Renal pelvis (tissue), 12 donors: ENCODE measurements at places on chromosomes 5 and 9. TPM values are rescaled to one million over a fixed set of nuclear protein-coding genes. Genes with fewer than 3 reads are reported as not detected.

- DNase-seq = no peak
These were observed 12.2 kb downstream of the ABCA1 start for GRCh38 chr9:104915753-104916152.

DNA sequence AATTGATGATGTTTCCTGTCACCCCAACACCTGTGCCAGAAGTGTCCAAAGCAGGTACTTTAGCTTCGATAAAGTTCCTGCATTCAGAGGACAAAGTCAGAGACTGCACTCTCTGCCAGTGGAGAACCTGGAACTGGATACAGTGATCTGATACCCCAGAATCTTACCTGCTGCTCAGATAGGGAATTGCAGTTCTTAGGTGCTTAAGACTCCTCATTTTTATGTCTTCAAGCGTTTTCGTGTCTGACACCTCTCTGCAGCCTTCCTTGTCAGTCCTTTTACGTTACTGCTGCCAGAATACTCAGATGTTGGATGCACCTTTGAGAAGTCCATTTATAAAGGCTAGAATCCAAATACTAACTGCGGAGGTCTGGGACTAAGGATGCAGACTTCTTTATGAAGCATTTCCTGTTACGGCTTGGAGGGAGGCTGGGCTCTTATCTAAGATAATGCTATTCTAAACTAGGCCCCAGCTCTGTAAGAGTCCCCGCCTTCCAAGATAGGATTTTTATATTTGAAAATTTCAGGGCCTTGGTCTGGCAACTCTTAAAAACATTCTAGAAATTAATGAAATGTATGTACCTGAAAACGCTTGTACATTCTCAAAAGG, 1.9 kb downstream of the ISOC1 start:
- no peak for DNase-seq

DNA sequence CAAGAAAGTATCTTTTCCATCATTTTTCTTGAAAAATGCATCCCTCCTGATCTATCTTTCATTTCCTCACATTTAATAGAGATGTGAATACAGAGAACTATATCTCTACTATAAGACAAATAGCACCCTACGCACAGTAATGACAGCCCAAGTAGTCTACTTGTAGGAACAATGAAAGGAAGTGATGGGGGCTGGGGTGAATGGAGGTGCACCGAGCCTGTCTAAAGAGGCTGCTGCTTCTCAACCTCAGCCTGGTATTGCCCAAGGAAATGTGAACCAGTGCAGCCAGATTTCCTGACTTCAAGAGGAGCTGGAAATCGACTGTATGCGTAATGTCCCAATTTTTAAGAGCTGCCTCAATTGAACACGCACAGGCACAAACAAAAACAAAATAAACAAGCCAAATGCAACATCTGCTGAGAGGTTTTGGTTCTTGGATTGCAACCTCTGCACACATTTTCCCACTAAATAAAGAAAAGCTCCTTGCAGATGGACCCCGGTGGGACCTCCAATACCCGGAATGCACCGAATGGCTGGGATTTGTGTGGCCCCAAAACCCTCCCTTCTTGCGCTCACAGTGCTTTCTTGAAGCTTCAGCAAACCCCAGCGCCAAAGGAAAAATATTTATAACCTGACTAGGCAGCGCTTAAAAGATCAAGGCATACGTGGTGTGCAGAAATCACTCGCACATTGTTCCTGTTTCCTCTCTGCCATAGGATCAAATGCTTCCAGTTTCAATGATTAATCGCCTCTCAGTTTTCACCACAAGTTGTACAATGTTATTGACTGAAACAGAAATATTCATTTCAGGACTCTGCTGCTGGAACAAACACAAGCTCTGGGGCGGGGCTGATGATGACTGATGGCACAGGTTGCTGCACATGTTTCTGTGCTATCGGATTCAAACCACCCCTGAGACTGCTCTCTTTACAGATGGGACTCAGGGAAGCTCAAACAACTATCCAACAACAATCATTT, 68.3 kb downstream of the KCNIP1 start:
- DNase-seq = no peak

DNA sequence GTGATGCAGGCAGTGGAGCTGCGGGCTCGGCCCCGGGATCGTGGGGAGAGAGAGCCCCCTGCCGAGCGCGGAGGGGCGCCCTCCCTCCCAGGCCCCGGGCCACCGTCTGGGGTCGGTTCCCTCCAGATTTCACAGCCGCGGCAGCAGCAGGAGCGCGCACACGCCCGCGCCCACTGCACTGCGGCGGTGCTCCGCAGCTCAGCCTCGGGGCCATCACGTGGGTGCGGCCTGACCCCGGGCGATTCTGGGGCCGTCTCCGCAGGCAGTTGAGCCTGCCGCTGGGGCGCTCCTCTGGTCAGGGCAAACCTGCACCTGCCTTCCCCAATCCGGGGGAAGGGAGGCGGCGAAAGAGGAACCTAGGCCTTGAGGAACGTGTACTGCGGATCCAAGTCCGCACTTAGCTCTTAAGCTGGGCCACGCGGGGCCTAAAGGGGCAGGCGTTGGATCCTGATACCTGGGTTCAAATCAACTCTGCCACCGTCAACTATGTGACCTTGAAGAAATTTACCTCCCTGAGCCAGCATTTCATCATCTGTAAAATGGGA, 9.4 kb upstream of the DELE1 start:
- DNase-seq = peak; percentile 46

- no peak for DNase-seq
These were observed 10.1 kb downstream of the IFNA5 start for GRCh38 chr9:21294904-21295538.

LCN6 gene
- polyA plus RNA-seq = not detected

- DNase-seq = no peak
These were observed 7.0 kb upstream of the WHRN start for GRCh38 chr9:114511978-114512874.

PIP5K1B gene
- polyA plus RNA-seq = 6.4 TPM

SYNPO gene
- polyA plus RNA-seq = 126 TPM

- DNase-seq = no peak
These were observed 49.9 kb downstream of the TNC start for GRCh38 chr9:115068031-115068430.

DNA sequence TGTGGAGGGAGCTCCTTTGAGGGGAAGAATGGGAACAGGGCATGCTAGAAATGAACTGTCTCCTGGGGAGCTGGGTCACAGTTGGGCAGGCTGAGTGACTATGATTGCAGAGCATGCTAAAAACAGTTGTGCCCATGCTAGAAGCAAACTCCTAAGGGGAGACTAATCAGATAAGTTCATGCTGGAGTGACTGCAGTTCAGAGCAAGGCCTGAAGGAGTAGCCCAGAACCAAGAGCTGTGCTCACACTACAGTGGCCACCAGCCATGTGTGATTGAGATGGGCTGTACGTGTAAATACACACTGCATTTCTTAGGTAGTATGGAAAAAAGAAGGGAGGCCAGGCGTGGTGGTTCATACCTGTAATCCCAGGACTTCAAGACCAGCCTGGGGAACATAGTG, 10.3 kb upstream of the AK1 start:
- no peak for DNase-seq

MYOT gene
- polyA plus RNA-seq = 0.62 TPM

NFIB gene
- 19.8 TPM for polyA plus RNA-seq

SLCO6A1 gene
- 0.24 TPM for polyA plus RNA-seq

DNA sequence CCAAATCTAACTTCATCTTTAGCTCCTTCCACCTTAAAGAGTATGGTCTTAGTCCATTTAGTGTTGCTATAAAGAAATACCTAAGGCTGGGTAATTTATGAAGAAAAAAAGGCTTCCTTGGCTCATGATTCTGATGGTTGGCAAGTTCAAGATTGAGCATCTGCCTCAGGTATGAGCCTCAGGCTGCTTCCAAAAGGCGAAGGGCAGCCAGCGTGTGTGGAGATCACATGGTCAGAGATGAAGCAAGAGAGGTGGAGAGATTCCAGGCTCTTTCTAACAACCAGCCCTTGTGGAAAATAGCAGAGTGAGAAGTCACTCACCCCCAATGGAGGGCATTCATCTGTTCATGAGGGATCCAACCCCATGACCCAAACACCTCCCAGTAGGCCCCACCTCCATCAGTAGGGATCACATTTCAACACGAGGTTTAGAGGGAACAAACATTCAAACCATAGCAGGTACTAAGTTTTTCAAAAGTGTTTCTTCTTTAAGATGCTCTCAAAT, 225.9 kb downstream of the SGCD start:
- no peak for DNase-seq

- DNase-seq = no peak
These were observed 5.5 kb downstream of the ADRB2 start for GRCh38 chr5:148831590-148832565.

DNA sequence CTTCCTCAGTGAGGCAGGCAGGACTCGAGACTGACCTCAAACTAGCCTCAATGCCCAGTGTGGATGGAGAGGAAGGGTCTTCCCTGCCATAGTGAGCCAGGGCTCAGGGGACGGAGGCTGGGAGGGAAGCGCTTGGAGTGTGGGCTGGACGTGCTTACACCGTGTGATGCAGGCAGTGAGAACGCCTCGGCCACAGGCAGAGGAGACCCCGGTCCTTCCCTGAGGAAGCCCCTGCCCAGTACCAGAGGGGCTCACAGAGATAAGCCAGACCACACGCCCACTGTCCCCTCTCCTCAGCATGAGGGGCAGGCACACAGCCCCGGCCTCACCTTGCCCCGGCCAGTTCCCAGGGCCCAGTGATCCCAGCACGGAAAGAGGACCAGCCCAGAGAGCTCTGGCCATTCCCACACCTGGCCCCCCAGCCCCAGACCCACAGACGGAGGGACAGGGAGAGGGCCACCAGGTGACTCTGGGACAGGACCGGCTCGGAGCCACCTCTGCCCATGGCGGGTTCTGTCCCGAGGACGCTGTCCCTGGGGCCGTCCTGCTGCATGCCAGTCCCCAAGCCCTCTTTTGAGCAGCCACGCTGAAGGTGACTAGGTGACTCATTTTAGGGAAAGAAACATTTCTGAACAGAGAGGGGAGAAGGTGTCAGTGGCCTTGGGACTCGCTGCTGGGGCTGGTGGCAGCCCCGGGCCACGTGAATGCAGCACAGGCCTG, 6.0 kb upstream of the NSMF start:
- DNase-seq = no peak

PCDHB8 gene
- polyA plus RNA-seq = 2.1 TPM

ARSI gene
- polyA plus RNA-seq = 2.8 TPM

DNA sequence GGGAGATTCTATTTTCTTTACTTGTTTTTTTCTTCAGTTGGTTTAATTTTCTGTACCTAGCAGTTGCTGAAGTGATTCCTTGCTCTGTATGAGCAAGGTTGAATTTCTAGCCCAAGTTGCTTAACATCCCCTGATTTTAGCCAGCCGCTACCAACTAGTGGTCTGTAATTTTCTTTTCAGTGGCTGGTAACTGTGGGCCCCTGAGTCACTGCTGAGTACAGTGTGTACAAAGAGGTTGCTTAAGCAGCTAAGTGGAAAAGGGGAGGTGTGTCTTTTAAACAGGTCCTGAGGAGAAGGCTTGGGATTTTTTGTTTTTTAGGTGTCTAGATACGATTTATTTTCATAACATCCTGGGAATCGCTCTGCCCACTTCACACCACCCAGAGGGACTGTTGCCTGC, 254.7 kb downstream of the NR3C1 start:
- no peak for DNase-seq

DNA sequence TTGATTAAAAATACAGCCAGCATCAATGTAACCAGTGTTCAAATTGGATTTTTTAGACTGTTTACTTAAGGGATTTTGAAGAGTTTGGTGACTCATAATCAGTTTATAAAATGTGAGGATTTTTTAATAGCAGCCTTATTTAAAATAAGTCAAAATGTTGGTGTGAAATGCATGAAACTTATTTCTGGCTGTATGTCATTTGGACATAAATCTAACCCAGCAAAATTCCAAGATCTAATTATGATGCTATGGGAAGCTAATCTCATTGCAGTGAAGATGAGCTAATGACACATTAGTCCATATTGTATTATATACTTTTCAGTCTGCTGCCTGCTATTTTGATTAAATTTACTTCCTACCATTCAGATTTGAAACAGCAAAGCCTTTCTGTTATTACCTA, 140.3 kb downstream of the AOPEP start:
- no peak for DNase-seq

LCN1 gene
- not detected for polyA plus RNA-seq

GRCh38 chr9:110047232-110047954, 160.6 kb downstream of the C9orf152 start:
- no peak for DNase-seq

- DNase-seq = no peak
These were observed 844.8 kb downstream of the MAT2B start for GRCh38 chr5:164350236-164350635.

DNA sequence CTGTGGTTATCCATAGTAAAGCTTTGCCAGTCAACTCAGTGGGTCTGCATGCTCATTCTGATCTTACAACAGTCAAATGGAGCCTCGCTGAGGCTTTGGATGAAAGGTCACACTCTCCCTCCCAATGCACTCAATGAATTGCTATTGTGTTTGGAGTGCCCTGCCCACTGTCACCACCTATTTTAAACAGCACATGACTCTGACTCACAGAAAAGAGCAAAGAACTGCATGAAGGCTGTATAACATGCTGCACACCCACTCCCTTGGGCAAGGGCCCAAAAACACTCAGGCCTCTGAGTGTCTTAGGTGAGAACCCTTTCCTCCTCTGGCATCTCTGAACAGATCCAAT, 118.7 kb upstream of the CCDC112 start:
- DNase-seq = no peak

GRCh38 chr5:76849419-76850291, at the start of gene S100Z:
Gene S100Z, plus strand, starts transcription at chr5:76850014. Its CDS starts 25,346 bp downstream, at chr5:76875360.
- no peak for DNase-seq

DNA sequence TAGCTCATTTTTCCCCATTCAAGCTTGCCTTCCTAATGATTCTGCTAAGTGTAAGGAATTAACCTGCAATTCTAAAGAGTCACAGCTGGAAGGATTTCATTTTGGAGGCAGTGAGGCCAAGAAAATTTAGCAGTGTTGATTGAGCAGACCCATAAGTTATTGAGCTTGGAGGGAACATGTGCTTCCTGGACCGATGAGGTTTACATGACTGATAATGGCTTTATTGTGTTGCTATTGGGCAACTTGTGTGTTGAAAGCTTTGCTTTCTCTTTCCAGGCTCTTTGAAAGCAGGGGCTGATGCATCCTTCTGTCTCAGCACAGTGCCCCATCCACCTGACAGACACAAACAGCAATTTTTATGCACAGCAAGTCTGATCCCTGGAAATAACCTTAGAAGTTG, 398.9 kb upstream of the PCSK5 start:
- DNase-seq = no peak

DNA sequence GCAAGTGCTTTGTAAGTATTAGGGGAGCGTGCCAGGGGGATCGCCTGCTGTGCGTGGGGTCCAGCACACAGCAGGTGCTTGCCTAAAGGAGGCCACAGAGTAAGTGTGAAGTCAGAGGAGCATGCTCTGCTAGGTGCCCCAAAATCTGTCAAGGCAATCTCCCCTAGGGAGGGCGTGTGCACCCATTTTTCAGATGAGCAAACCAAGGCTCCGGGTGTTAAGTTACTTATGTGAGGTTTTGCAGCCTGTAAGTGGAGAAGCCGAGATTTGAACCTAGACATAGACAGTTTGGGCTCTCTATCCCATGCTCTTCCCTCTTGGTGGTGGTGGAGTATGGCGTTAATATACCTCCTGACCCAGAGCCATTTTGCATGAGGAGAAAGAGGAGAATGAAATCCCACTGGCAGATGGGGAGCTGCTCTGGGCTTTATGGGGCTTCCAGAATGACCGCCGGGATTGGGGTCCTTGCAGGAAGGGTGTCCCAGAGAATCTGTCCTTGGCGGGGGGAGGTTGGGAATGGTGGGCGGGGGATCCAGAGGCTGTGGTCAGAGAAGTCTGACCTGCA, 14.1 kb downstream of the NDST1 start:
- DNase-seq = no peak

GRCh38 chr9:136303825-136304416, at the start of gene CCDC187:
Gene CCDC187, minus strand, starts transcription at chr9:136304094. Its CDS starts 264 bp downstream, at chr9:136303830.
- no peak for DNase-seq
